ENCODE measurements at places on chromosomes 4 and X. TPM values are rescaled to one million over a fixed set of nuclear protein-coding genes. Genes with fewer than 3 reads are reported as not detected.

Gene TBC1D19
- 4.3 TPM for total RNA-seq

Gene AKAP14
- not detected for total RNA-seq

Gene ARMCX4
- total RNA-seq = 6.3 TPM

Gene PLRG1
- 99.3 TPM for total RNA-seq

Gene SRPX2
- not detected for total RNA-seq

Gene AWAT2
- total RNA-seq = not detected

Gene TXLNG
- 15.1 TPM for total RNA-seq

Gene GLRA3
- not detected for total RNA-seq

Gene PHKA1
- total RNA-seq = 3.5 TPM

Gene RAB9B
- total RNA-seq = 0.44 TPM

Gene DNAAF6
- not detected for total RNA-seq

Gene FAM200B
- total RNA-seq = 8.3 TPM

Gene TMSB15B
- 6.2 TPM for total RNA-seq

Gene BEND2
- total RNA-seq = not detected

Gene SPIN2B
- total RNA-seq = 5.1 TPM

Gene TMPRSS11F
- not detected for total RNA-seq

Measured in activated CD4-positive, alpha-beta memory T cell treated with anti-CD3 and anti-CD28 coated beads for 36 hours (primary cell).